ENCODE measurements at places on chromosomes 16 and 17. TPM values are rescaled to one million over a fixed set of nuclear protein-coding genes. Genes with fewer than 3 reads are reported as not detected.

- DNase-seq = no peak
These were observed 80.4 kb downstream of the CDYL2 start for GRCh38 chr16:80723981-80724380.

DNA sequence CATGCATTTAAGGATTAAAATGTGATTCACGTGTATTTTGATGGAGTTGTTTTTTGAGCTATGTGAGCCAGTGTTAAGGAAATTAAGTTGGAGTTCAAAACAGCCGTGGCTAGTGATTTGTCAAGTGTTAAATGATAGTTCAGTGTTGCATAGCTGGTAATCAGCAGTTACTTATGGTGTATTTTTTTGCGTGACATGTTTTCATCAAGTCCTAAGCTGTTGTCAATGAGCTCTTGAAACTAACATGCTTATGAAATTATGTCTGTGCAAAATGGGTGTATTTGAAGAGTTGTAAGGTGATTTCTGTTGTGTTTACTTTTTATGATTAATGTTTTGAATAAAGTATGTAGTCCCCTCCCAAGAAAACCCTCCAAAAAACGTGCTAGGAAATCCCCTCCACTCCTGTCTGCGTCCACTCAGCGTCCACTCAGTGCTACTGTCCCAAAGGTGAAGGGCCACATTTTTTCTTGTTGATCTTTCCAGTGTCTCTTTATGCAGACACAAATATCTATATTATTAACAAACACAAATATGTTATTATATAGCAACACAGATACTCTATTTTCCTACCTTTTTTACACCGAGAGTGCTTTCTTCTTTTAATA, 30.0 kb downstream of the USP10 start:
- DNase-seq = no peak

DNA sequence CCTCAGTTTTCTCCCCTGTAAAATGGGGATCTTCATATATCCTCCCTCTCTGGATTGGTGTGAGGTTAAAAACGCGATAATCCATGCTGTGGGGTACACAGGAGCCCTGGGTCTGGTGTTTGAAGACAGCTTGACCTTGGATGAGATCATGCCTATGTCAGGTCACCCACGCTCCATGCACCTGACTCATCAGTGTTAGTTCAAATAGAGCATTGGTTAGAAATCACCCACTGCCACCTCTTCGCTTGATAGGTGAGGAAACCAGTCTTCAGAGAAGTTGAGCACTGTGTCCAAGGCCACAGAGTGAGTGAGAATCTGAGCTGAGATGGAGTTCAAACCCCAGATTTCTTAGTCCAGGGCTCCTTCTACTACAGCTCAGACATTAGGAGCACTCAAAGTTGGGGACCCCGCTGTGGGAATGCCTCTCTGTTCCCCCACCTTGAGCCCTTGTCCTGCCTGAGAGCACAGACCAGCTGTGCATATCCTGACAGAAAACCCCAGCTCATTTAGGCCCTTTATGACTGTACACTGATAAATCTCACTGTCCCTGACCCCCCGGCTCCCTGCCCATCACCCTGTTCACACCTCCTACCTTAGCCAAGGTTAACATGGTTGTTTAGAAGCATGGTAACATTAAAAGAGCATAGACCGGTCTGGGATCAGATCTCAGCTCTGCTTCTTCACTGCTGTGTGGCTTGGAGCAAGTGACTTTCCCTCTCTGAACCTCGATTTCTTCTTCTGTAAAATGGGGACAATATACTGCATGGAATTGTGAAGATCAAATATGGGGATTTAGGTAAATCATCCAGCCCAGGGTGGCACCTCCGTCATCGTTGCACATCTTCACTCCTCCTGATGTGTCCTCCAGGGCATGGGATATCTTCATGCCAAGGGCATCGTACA, 22.4 kb upstream of the LGALS9 start:
- DNase-seq = no peak

IGSF6 gene
- not detected for total RNA-seq
